NCI-H1105 (cell line): ENCODE measurements at places on chromosomes 1 and 21.

DNA sequence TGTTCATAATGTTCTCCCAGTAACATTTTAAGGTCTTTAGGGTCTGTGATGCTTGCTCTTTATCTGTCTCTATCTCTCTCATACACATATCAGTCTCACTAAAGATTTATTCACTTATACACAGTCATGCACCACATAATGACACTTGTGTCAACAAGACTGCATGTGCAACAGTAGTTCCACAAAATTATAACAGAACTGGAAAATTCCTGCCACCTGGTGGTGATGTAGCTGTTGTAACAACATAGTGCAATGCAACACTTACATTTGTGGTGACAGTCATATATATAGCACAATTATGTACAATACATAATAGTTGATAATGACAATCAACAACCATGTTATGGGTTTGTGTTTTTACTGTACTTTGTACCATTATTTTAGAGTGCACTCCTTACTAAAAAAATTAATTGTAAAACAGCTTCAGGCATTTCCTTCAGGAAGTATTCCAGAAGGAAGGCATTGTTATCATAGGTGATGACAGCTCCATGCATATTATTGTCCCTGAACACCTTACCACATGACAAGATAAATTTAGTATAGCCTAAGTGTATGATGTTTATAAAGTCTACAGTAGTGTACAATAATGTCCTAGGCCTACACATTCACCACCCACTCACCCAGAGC is 8.1 kb downstream of the TDRD5 start:
- peak; percentile 46 for DNase-seq

DNA sequence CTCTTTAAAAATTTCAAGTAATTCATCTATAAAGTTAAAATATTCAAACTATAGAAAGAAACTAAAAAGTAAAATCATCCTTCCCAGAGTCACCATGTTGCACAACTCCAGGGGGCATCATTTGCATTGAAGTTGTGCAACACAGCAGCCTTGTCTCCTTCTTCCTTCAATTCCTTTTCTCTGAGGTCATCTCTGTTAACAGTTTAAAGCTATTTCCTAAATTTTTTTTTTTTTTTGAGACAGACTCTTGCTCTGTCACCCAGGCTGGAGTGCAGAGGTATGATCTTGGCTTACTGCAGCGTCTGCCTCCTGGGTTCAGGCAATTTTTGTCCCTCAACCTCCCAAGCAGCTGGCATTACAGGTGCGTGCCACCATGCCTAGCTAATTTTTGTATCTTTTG is 7.1 kb downstream of the RHBG start:
- no peak for DNase-seq

DNA sequence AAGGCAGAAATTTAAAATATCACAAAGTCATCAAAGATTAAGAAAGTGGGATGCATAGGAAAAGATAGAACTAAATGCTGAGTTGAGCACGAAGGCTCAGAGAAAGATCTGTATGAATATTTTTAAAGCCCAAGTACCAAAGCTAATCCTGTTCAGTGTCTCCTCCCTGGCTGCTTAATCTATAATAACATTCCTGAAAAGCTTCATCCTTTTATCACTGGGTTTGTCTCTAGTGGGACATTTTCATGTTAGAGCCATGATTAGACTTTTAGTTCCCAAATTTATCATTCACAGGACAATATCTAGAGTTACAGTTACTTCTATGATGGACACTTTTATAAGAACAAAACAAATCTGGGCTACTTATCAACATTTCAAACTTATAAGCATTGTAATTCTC is 38.6 kb downstream of the TNFSF18 start:
- DNase-seq: no peak

GRCh38 chr21:22880573-22880972 is 1882.4 kb downstream of the NCAM2 start:
- no peak for DNase-seq

DNA sequence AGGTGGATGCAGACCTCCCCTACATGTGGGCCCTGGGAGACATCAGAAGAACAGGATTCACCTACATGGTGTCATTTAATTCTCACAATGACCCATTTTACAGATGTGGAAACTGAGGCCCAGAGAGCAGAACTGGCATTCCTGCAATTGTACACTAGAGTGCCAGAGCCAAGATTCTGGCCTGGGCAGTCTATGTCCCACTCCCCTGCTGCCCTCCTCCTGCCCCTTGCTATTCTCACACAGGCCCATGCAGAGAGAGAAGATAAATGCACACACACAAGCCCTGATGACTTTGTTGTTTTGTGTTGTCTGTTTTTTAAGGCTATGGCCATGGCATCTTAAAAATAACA is 64.2 kb downstream of the EPHB2 start:
- DNase-seq: no peak

DNA sequence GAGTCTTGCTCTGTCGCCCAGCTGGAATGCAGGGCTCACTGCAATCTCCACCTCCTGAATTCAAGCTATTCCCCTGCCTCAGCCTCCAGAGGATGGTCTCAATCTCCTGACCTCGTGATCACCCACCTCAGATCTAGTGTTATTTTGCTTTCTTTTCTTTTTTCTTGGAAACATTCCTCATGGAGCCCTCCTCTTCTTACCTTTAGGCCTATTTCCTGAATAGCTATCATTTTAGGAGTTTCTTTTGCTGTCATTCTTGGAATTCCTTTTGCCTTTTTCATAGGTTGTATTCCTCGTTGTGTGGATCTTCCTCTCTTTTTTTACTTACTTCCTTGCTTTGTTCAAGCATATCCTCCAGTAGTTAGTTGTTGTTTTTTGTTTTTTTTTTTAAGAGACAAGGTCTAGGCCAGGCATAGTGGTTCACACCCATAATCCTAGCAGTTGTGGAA is 173.8 kb downstream of the RASAL2 start:
- DNase-seq: no peak

GRCh38 chr1:51957618-51958017 is 32.9 kb downstream of the RAB3B start:
- peak; percentile 79 for DNase-seq

DNA sequence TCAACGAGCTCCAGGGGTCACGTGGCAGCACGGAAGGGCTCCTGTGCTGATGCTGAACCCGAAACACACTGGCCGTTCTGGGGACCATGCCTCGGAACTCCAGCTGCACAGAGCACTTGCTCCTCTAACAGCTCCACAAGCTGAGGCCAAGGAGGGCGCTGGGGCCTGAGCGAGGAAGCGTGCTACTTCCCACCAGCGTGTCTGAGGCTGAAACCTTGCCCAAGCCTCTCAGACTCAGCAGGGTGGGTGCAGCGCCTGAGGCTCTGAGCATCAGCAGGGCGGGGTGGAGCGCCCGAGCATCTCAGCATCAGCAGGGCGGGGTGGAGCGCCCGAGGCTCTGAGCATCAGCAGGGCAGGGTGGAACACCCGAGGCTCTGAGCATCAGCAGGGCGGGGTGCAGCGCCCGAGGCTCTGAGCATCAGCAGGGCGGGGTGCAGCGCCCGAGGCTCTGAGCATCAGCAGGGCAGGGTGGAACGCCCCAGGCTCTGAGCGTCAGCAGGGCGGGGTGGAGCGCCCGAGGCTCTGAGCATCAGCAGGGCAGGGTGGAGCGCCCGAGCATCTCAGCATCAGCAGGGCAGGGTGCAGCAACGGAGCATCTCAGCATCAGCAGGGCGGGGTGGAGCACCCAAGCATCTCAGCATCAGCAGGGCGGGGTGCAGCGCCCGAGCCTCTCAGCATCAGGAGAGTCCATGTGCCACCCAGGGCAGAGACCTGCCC is 9.6 kb downstream of the WRAP73 start:
- no peak for DNase-seq

DNA sequence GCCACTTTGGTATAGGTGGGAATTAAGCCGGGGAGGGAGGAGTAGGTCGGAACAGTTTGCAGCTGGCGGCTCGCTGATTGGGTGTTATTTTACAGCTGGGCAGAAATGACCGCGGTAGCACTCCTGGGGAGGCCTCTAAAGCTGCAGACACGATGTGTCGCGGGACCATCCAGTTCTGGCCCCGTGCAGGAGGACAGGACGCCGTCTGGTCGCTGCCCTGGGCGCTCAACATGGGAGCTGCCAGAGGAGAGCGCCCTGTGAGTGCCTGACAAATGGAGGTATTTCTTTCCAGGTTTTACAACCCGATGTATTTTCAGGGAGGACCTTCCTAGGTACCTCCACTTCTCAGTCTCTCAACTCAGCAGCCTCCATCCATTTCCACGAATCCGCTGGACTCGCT is 46.2 kb downstream of the CDC7 start:
- no peak for DNase-seq

GRCh38 chr1:159132271-159132881 is 39.0 kb upstream of the CADM3 start:
- DNase-seq: peak; percentile 47

- no peak for DNase-seq
These were observed 65.1 kb upstream of the ATP1B1 start for GRCh38 chr1:169041366-169041765.

DNA sequence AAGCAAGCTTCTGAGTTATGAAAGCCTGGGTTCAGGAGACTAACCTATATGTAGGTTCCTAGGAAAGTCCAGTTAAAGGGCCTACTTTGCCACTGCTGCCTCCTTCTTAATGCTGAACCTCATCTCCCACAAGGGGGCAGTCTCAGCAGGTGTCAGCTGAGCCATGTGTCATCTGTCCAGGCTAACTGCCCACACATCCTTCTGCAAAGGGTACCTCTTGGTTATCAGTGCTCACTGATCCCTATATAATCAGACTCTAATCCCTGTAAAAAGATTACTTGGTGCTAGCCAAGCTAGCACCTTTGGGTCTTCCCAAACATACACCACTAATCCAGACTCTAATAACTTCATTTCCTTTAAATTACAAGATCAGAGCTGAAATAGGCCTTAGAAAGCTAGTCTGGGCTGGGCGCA is 9.0 kb downstream of the PRDX1 start:
- DNase-seq: peak; percentile 47

- DNase-seq: peak; percentile 2
These were observed 23.2 kb downstream of the LYST start for GRCh38 chr1:235843461-235843961.

DNA sequence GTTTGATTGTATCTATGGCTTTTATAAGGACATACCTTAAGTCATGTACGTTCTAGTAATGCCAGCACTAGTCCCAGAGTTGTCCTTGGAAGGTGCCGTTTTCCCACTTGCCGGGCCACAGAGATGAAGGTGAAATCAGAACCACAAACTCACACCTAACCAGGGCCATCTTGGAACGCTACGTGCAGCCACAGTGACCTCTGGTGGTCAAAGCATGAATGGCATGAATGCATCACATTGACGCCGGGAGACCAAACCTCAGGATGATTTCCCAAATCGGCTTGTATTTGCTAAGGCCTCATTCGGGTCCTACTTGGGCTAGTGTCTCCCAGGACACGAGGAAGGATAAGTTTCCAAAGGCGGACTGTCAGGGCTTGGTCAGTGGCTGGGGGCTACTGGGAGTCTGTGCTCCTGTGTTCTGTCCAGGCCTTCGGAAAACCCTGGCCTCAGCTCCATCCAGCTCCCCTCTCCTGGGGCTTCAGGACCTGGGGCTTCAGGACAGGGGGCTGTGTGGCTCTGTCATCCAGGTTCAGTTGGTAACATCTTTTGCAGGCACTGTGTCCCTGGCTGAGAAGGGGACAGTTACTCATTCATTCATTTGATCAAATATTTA is 260.5 kb downstream of the PRDM2 start:
- peak; percentile 64 for DNase-seq

DNA sequence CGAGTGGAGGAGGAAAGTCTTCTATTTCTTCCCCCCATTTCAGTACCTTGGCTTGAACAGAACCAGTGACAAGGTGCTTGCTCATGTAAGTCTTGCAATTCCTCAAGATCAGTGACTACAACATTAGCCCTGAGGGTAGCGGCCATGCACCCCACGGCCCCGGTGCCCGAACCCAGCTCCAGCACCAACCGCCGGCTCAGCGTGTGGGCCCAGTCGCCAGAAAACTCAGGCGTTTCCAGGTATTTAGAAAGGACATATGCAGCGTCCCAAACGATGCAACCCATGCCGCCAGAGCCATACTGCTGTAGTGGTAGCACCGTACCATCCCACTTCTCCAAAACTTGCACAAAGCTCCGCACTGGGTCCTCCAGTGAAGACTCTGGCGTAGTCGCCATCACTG is 11.2 kb upstream of the MANEAL start:
- no peak for DNase-seq

- no peak for DNase-seq
These were observed 169.7 kb upstream of the RAB4A start for GRCh38 chr1:229101011-229101871.

- no peak for DNase-seq
These were observed 28.2 kb downstream of the VAV3 start for GRCh38 chr1:107936498-107937481.

DNA sequence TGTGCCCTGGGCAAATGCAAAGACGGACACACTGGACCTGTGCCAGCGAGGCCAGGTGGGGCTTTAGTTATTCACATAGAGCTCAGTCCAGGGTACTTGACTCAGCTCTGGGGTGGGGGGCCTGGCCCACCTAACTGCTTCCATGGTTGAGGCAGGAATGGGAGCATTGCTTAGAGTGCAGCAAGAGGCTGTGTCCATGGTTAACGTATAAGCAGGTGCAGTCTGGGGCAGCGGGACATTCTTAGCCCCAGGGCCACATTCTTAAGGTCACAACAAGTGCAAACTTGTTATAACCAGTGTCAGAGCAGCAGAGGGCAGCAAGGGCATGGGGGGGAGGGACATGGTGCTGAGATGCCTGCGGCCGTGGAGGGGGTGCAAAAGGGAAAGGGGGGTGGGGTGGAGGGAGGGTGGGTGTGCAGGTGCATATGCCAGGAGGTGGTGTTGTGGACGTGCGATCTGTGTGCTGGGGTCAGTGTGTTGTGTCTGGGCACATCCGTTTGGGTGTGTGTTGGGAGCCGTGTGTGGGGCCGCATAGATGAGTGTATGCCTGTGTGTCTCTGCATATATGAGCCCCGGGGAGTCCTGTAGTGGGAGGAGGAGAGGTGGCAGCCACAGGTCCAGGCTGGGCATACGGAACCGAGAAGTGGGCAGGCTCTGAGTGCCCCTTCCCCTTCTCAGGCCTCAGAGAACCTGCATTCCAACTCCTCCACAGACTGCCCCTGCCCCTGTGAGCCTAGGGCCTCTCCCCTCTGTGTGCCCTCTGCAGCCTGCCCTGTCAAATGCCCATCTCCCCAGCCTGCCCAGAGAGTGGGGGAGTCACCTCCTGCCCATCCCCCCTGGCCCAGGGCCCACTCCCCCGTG is 8.4 kb downstream of the KCNJ10 start:
- no peak for DNase-seq

DNA sequence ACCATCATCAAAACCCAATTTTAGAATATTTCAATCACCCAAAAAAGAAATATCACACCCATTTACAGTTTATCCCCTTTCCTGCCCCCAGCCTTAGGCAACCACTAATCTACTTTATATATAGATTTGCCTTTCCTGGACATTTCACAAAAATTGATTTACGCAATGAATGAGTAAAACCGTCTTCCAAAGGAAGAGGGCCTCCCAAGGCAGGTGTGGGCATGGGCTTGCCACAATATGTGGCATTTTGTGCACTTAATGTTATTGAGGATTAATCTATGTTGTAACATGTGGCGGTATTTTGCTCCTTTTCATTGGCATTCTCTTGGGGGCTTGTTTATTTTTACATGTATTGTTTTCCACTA is 11.8 kb upstream of the BMP8B start:
- DNase-seq: no peak
